ENCODE measurements at places on chromosomes 7 and 10.
A peak's percentile ranks its signal among the peaks of the same experiment; 100 is the strongest.

DNA sequence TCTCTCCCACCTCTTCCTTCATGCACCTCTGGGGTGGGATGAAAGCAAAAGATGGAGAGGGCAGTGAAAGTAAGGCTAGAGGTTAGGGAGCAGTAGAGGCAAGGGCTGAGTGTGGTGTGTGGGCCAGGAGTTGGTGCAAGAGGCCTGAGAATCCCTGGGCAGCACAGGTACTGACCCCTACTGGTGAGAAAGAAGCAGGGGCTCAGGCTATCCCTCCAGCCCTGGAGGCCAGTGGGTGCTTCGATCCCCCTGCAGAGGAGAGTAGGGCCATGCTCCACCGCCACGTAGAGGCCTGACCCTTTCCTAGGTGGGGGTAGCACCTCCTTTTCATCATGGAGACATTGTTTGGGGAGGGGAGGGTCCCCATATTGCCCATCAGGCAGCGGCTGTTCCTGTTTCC is 9.8 kb downstream of the CDHR1 start:
- no peak for DNase-seq
- no peak overlapping the region for H3K27ac ChIP-seq
- H3K36me3 ChIP-seq = no peaks in the 10 kb centered on the region

DNA sequence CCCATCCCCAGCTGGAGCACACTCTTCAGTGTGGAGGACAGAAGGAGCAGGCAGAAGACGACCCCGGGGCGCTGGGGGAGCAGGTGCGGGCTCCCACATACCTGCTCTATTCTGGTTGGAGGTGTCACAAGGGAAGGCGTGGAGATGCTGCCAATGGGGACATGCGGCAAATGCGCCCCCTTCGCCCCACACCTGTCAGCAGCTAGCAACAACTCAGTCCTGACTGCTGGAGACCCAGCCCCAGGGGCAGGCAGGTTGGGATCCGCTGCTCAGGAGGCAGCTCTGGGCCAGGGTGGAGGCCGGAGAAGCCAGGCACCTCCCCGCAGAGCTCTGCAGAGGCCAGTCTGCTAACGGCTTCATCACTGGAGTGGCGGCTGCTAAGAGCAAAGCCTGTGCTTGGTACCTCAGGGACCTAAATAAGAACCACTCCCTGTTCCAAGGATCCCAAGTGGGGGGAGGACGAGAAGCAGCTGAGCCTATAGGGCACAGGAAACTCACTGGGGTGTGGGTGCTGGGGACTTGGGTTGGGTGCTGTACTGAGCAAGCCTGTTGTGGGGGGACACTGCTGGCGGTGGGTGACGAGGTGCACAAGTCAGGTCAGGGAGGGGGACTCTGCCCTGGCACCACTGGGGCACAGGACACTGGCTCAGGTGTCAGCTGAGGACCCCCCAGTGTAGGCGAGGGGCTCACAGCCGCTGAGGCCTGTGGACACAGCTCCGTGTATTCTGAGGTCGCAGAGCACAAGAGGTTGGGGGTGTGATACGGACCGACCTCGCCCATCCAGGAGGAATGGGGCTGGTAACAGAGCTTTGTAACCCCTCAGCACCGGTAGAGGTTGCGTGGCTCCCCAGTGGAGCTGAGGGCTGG is 19.2 kb upstream of the GPR146 start:
- no peaks in the 10 kb centered on the region for H3K27me3 ChIP-seq
- H3K4me1 ChIP-seq = peaks cover 18% of the 10 kb centered on the region
- no peak overlapping the region for H3K4me3 ChIP-seq
- no peaks in the 10 kb centered on the region for H3K36me3 ChIP-seq

GRCh38 chr10:123144697-123145541 is 3.0 kb upstream of the HMX2 start:
- peaks cover 100% of the 10 kb centered on the region for H3K27me3 ChIP-seq
- H3K36me3 ChIP-seq = no peaks in the 10 kb centered on the region
- H3K4me3 ChIP-seq = no peak overlapping the region
- DNase-seq = no peak

- no peaks in the 10 kb centered on the region for H3K27me3 ChIP-seq
- DNase-seq = peak; percentile 12
- H3K36me3 ChIP-seq = no peaks in the 10 kb centered on the region
- H3K4me1 ChIP-seq = no peaks in the 10 kb centered on the region
- no peak overlapping the region for H3K27ac ChIP-seq
- no peak overlapping the region for H3K4me3 ChIP-seq
These were observed 259.7 kb downstream of the CALN1 start for GRCh38 chr7:72152161-72153131.

DNA sequence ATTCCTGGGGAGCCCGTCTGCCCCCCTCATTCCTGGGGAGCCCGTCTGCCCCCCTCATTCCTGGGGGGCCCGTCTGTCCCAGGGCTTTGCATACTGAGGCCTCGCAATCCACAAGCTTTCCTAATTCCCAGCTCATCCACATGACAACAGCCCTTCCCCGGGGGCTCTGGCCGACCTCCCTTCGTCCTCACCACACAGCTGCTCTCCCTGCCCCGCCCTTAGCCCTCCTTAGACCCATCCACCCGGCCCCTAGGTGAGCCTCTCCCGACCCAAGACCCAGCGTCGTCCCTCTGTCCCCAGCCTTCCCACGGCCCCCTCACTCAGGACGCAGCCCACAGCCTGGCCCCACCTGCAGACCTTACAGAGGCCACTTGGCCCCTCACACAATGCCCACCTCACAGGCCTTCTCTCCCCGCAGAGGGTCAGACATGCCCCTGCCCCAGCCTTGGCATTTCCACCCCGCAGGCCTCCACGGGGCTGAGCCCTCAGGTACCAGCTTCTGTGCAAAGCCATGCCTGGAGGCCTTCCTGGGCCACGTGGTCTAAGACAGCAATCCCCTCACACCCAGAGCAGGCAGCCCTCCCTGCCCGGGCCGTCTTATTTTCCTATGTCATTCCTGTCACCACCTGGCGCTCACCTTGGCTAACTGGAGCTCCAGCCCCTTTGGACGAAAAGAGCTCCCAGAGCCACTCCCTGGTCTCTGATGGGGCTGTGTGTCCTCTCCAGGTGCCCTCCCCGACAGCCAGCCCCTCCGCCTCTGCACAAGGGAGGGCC is 3.5 kb upstream of the FAM20C start:
- no peak overlapping the region for H3K4me3 ChIP-seq
- H3K27ac ChIP-seq = no peak overlapping the region
- H3K27me3 ChIP-seq = no peaks in the 10 kb centered on the region
- no peak for DNase-seq
- peaks cover 10% of the 10 kb centered on the region for H3K4me1 ChIP-seq

- peaks cover 32% of the 10 kb centered on the region for H3K4me1 ChIP-seq
- DNase-seq = no peak
- no peak overlapping the region for H3K4me3 ChIP-seq
- no peaks in the 10 kb centered on the region for H3K27me3 ChIP-seq
These were observed 40.0 kb downstream of the CUX1 start for GRCh38 chr7:101857358-101857811.

DNA sequence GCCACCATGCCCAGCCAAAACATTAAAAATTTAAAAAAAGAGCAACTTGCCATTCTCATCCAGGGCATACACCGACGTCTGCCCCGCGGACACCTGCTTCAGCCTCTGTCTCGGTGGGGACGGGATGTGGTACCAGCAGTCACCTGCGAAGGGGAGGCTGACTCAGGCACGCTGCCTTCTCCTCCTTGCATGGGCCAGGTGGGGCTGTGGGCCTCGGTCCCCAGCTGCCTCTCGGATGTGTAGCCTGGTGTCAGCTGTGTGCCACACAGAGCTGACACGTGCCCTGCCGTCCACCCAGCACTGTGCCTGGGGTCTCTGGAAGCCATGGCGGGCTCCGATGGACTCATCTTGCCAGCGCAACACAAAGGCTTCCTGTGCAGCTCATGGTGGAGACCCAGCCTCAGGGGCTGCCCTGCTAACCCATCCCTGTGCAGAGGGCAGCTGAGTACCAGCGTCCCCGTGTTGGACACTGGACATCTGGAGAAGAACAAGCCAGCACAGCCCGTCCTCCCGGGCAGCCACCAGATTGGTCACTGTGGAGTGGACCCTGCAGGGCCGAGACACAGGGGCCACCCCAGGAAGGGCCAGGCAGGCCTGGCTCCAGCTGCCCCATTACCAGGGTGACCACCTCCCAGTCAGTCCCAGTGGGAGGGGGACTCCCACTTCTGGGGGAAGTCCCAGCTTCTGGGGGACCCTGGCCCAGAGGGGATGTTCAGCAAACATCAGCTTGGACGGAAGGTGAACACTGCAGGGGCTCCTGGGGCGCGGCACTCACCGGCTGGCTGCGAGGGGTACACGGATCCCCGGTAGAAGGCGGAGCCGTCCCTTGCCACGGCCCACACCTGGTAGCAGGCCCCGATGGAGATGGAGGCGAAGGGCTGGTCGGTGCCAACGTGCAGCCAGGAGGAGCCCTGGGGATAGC is 10.6 kb downstream of the BHLHA15 start:
- H3K4me1 ChIP-seq = no peaks in the 10 kb centered on the region
- no peak overlapping the region for H3K4me3 ChIP-seq
- no peaks in the 10 kb centered on the region for H3K36me3 ChIP-seq
- H3K27ac ChIP-seq = no peak overlapping the region
- no peaks in the 10 kb centered on the region for H3K27me3 ChIP-seq

DNA sequence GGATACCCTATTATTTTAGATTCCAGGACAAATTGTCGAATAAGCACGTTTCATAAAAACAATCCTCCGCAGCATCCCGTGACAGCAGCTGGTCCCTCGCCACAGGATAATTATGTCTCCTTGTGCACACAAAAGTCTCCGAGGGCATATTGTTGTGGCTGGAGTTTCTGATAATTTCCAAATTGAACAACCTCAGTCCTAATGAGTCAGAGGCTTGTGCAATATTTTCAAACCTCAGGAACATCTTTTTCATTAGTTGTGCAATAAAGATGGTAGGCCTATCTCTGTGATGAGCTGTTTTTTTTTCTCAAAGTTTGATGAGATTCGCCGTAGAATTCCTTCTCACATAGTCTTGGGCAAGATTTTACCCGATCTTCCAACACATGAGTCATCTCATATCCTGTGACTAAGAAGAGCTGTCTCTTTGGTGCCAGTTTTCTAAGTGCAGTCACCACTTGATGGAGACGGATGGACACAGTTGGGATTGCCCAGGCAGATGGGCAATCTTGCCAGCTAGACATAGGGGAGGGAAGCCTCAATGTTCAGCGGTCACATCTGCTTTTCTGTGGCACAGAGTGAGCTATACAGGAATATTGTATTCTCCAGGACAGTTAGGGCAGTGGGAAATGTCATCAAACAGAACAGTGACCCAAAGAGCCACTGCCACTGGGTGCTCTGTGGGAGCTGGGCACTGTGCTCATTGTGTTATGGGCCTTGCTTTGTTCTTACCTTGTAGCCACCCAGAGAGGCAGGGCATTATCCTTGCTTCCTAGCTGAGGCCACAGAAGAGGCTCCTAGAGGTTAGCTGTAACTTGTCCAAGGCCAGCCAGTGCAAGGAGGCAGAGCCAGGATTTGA is 7.8 kb downstream of the HTRA1 start:
- H3K36me3 ChIP-seq = no peaks in the 10 kb centered on the region
- H3K27ac ChIP-seq = peak overlapping the region; percentile 64

GRCh38 chr10:124665558-124665957 is 78.6 kb downstream of the FAM53B start:
- H3K27ac ChIP-seq = peak overlapping the region; percentile 6
- H3K27me3 ChIP-seq = no peaks in the 10 kb centered on the region
- H3K36me3 ChIP-seq = no peaks in the 10 kb centered on the region
- H3K4me3 ChIP-seq = no peak overlapping the region
- peaks cover 21% of the 10 kb centered on the region for H3K4me1 ChIP-seq

DNA sequence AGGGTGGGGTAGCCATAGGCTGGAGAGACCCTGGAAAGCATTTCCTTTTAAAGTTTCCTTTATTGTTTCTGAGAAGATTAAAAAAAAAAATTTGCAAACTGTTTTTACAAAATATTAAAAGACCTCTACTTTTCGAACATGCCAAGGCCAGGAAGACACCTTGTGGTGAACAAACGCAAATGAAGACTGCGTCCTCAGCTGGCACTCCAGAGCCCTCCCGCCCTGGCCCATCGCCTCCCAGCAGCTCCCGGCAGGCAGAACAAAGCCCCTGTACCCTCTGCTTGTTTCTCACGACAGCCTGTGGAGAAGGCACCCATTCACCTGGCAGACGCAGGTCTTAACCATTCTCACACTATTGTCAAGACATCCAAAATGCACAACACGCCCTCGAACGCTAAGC is 56.4 kb downstream of the ESYT2 start:
- no peak overlapping the region for H3K4me3 ChIP-seq
- H3K27me3 ChIP-seq = no peaks in the 10 kb centered on the region
- no peaks in the 10 kb centered on the region for H3K4me1 ChIP-seq
- no peaks in the 10 kb centered on the region for H3K36me3 ChIP-seq
- DNase-seq = no peak

DNA sequence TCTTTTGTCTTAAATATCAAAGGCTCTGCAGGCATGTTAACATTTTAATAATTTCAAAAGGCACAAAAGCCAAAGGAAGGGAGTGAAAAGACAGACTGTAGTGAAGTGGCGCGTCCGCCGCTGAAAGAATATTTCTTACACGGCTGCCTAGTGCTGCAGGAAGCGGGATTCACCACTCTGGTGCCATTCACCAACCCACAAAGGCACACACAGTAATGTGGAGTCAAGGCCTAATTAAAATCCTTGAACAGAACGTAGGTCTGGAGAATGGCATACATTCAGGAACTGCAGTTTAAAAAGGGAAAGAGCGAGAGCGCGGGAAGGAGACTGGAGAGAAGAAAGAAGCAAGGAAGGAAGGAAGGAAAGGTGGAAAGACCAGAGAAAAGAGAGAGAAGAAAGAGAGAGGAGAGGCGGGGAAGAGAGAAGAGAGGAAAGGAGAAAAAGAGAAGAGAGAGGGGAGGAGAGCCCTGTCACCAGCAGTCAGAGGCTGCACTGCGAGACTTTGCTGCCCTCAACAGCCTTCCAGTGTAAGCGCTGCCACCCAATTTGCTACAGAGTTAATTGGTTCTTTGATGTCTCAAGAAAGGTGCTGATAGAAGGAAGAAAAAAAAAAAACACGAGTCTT is 554.0 kb downstream of the MDFIC start:
- no peak overlapping the region for H3K27ac ChIP-seq
- peaks cover 11% of the 10 kb centered on the region for H3K27me3 ChIP-seq
- DNase-seq = peak; percentile 44
- H3K4me3 ChIP-seq = no peak overlapping the region

DNA sequence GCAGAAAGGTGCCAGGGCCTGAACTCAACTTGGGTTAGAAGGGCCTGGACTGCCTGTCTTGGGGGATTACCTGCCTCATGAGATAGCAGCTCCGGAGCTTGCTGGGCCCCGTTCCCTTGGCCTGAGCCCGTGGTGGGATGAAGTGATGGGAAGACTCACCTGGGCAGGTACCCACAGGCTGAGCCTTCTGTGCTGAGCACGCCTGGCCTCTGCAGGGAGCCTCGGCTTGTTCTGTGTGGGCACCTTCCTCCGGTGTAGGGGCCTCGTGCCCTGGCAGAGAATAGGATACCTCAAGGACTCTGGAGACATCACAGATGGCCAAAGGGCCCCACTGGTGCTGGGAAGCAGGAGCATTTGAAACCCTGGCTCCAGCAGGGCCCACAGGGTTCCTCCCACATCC is 4.5 kb downstream of the ZNF467 start:
- no peak overlapping the region for H3K4me3 ChIP-seq
- H3K27me3 ChIP-seq = peaks cover 52% of the 10 kb centered on the region
- peaks cover 11% of the 10 kb centered on the region for H3K4me1 ChIP-seq
- no peak for DNase-seq

All from hepatocyte (in vitro differentiated cells).